ENCODE measurements at places on chromosomes 1 and 21.

- DNase-seq = no peak
These were observed 59.0 kb upstream of the FASLG start for GRCh38 chr1:172599912-172600311.

- DNase-seq = no peak
These were observed 21.3 kb downstream of the CCDC30 start for GRCh38 chr1:42484382-42484781.

GRCh38 chr1:183646776-183647175 is 6.3 kb downstream of the APOBEC4 start:
- DNase-seq = no peak

DNA sequence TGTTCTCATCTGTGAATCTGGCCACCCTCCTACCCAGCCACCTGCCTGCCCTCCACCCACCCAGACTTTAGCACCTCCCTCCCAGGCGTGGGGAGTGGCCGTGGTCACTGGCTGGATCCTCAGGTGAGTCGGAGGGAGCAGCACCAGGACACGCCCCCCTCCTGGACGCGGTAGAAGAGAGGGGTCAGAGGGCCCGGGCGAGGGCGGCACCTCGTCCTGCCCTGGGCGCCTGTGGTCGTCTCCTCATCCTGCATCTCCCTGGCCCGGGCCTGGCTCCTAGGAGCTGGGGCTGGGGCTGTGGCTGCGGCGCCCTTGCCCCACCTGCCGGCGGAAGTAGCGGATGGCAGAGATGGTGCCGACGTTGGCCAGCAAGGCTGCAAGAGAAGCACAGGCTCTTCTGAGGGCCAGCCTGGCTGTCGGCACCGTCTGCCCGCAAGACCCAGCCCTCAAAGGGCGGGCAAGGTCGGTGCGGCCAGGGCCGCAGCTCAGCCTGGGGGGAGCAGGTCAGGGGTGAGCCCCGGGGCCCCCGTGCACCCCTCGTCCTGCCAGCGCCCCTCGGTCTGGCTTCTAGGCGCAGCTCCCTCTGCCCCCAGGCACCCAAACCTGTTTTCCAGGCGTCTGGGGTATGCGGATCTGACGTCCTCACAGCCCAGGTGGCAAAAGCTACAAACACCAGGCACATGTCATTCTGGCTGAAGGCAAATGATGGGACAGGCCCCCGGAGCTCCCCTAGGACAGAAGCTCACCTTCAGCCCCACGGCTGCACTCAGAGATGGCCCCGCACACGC is 5.8 kb downstream of the PERM1 start:
- DNase-seq = peak; percentile 36

DNA sequence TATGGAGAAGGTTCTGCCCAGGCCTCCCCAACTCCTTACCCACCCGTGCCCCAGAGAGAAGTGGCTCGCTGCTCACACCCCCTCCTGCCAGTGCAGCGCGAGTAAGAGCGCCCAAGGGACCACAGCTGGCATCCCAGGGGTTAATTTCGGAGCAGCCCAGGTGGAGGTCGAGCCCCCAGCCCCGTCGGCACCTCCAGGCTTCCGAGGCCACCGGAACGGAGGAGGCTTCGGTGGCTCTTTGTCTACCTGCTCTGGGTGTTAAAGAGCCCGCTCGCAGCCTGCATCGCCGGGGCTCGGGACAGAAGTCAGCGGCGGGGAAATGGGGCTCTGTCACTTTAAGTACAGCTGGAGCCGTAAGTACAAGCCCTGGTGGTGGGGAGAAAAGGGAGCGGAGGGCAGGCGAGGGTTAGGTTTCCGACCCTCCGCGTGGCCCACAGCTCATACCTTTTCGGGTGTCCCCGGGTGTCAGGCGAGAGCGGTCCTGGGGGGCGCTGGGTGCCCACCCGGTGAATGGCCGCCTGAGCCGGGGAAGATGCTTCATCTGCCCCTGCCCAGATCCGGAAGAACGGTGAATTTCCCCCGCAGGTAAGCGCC is 89.4 kb upstream of the IPO9 start:
- peak; percentile 19 for DNase-seq

- no peak for DNase-seq
These were observed 42.6 kb upstream of the USP25 start for GRCh38 chr21:15687208-15687607.

DNA sequence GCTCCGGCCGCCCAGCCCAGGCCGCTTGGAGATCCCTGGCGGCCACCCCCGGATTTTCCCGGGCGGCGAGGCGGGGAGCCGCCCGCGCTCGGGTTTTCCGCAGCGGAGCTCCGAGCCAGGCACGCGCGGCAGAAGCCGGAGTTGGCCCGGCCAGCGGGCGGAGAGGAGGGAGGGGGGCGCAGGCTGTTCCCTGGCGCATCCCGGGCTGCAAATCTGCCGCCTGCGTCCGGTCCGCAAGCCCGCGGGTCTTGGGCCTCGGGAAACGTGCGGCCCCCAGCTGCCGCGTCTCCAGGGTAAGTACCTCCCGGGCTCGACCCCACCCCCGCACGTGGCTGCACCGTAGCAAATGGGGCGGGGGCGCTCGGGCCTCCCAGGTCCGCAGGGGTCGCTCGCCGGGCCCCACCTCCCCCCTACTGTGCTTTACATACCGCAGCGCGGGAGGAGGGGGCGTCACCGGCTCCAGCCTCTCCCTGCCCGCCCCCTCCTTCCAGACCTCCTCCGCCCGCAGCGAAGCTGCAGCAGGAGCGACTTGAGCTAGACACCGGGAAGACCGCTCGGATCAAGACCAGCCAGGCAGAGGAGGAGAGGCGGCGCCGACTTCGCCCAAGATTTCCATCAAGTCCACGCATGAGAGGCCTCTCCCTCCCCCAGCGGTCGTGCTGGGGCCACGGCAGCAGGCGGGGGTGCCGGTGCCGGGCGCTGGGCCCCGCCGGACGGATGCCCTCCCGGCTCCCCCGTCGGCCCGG is 1.6 kb downstream of the TMEM200B start:
- DNase-seq = no peak

DNA sequence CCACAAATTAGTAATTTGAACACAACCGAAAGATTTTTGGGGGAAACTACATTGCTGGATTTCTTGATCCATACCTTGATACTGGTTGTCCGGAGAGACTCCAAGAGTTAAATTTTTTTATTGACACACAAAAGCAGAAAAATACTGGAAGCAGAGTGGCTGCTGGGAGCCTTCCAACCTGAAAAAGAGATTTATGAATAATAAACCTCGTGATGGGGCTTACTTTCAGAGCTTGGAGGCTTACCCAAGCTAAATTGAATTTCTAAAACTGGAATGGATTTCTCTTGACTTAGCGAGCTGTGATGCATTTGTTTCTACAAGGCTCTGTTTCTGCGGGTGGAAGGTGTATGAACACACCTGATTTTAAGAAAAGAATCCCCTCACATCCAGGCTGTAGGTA is 35.7 kb downstream of the PCP4 start:
- DNase-seq = no peak

DNA sequence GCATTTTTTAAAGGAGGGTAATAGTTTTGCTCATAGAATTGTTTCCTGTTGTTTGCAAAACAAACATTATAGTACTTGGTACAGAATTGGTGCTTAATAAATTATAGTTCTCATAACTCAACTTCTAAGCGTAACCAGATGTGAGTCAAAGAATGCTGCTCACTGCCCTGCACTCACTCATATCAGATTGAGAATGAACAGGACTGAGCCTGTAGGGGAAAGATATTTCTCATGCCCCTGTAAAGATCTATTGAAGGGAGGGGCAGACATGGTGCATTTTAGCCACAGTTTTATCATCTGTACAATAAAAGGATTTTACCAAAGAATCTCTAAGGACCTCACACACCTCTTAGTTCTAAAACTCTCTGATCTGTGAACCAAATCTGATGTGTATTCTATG is 358.5 kb downstream of the SEC16B start:
- DNase-seq = no peak

DNA sequence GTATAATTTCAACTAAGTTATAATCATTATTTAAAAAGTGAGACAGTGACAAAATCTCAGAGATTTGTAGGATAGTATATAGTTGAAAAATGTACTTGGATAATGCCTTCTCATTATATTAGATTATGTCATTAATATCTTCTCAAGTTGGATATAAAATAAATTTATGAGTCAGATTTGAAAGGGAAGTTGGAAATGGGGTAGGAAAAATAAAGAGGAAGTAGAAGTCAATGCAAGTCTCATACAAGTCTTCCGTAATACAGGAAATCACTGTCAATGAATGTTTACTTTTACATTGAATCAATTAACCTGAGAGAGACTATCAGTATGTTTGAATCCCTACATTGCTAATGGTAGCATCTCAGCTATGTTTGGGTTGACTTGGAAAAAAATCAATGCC is 16.2 kb upstream of the RNPC3 start:
- DNase-seq = no peak

- no peak for DNase-seq
These were observed 198.1 kb upstream of the TMEM51 start for GRCh38 chr1:14955402-14955801.

DNA sequence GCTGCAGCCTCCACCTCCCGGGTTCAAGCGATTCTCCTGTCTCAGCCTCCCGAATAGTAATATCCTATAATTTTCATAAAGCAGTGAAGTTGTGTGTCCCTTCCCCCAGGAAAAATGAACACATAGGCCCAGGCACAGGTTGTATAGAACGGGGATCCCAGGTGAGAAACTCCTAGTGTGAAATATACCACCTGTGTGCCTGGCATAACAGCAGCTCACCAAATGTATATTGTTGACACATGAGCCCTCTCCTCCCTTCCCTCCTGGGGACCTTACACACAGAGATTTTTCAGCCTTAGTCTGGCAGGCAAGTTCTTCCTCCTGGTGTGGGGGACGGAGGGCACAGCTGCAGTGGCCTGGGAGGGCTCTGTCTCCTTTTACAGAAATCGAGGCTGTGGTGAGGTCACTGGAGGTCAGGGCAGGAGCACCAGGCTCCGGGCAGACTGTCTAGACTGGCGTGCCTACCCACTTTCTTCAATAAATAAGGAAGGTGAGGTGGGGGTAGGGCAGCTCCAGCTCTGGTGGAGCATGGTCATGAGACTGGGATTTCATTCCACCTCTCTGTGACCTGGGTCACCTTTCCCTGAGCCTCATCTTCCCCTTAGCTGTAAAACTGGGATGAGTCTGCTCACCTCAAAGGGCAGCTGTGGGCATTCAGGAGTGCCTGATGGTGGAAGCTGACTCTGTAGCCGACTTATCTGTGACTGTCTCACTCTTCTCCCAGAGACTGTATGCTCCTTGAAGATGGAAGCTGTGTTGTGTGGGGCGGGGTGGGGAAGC is 14.3 kb downstream of the RCC1 start:
- no peak for DNase-seq

GRCh38 chr1:178330153-178330552 is 166.6 kb downstream of the CLEC20A start:
- DNase-seq = no peak

DNA sequence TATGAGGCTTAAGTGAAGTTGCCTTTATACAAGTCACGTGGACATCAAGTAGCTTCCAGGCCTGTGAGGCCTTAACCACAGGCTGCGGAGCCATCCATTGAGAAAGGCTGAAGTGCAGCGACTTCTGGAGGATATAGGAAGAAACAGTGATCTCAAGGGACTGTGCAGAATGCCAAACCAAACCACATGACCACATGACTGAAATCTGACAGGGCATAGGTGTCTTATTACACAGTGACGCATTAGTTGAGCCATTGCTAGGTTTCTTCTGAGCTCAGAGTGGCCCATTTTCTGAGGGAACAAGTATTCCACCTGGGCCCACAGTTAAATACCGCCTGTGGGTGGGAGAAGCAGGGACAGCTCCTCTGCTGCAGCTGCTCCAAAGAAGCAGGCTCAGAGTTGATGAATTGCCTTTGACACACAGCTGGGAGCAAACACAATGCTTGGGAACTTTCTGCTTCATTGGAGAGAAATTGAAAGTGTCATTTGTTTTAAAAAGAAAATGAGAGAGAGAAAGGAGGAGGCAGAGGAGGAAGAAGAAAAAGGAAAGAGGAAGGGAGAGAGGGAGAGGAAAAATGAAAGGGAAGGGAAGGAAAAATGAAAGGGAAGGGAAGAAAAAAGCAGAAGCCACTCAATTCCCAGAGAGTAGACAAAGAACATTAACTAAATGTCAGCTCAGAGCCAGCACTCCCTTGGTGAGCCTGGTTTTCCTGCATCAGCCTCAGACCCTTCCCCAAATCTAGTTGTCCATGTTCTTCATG is 94.4 kb downstream of the COLGALT2 start:
- no peak for DNase-seq

GRCh38 chr1:172125812-172126430 is 284.6 kb downstream of the DNM3 start:
- DNase-seq = no peak

DNA sequence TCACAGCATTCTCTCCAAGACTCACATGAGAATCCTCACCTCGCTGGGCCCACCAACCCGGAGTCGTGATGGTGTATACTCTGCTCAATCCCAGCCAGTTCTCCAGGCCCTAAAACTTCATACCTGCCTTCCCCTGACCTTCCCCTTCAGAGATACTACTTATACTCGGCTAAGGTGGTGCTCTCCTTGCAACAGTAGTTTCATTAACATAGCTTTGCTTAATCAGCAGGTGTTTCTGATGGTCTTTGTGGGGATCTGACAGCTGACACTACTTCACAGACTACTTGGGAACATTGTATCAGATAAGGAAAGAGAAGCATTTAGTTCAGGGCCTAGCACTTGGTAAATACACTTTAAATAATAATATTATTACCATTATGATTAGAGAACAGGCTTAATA is 301.5 kb upstream of the DAB1 start:
- no peak for DNase-seq

- DNase-seq = peak; percentile 9
These were observed 44.8 kb downstream of the PCNT start for GRCh38 chr21:46368533-46369285.

DNA sequence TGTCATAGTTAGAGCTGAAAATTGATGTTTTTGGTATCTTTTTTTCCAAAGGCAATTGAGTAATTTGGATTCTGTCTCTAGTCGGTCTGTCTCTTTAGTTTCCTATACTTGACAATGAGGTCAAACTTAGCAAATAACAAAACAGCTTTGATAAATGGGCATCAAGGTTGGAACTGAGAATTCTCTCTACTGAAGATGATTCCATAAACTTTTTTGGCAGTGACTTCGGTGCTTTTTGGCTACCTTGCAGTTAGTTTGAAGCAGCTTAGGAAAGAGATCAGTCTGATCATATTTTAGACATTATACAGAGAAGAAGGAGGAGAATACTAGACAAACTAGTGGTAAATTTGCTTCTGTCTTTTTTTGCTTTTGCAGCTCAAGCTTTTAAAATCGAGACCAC is 559 bp downstream of the VCAM1 start:
- no peak for DNase-seq

DNA sequence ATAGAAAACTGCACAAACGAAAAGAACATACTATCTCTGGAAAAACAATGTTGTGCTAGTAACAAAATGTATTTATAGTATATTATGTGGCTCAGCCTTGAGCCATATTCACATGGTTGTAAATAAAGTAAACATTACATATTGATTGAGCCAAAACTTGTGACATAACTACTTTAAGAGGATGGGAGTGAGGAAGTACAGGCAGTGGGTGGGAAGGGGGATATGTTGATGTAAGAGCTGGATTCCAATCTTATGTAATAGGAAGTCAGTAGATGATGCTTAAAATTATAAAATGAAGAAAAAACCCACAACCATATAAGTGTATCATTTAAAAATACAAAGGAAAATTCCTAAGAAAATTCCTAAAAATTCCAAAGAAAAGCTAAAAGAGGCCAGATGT is 42.7 kb downstream of the RHOU start:
- DNase-seq = no peak

GRCh38 chr1:208036106-208036808 is 125.3 kb upstream of the CD34 start:
- DNase-seq = no peak

Data from stimulated activated CD8-positive, alpha-beta memory T cell treated with anti-CD3 and anti-CD28 coated beads, Interleukin-2, amount 100 ng/mL, for 1 hour (primary cell).